ENCODE measurements at places on chromosomes 2 and 18.

- DNase-seq = no peak
These were observed 422.7 kb upstream of the FSHR start for GRCh38 chr2:49577041-49577440.

GRCh38 chr2:68157002-68157401 is 686 bp upstream of the PNO1 start:
- DNase-seq = no peak

DNA sequence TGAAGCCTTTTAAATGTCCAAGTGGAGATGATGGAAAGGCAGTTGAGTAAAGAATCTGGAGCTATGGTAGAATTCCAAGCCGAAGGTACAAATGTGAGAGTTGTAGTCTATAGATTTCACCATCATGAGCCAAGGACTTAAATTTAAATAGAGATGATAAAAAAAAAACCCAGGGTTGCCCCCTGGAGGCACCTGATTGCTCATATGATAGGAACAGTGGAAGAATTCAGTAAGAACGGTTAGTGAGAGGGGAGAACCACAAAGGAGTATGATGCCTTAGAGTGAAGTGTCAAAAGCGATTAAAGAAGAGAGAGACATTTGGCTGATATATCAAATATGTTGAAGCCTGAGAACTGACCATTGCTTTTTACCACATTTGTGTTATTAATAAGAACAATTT is 11.9 kb downstream of the NYAP2 start:
- DNase-seq = no peak

GRCh38 chr18:70936160-70936559 is 647.3 kb downstream of the SOCS6 start:
- DNase-seq = no peak

GRCh38 chr2:222608081-222608480 is 47.8 kb downstream of the FARSB start:
- no peak for DNase-seq

DNA sequence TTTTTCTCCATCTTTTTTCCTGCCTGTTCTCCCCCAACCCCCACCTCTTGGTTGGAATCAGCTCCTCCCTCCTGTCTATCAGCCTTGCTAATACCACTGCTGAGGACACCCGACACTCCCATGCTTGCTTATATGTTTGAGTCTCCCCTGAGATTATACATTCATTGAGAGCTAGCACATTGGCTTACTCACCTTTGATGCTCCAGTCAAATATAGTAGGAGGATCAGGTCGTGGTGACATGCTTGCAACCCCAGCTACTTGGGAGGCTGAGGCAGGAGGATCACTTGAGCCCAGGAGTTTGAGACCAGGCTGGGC is 91.5 kb upstream of the CCBE1 start:
- DNase-seq = no peak

- peak; percentile 77 for DNase-seq
These were observed 68.1 kb downstream of the TMEM247 start for GRCh38 chr2:46547223-46548102.

- DNase-seq = no peak
These were observed 68.3 kb downstream of the CTAGE1 start for GRCh38 chr18:22349317-22349898.

All from femur (tissue), 1 donor.